ENCODE measurements at places on chromosomes 6 and 20. TPM values are rescaled to one million over a fixed set of nuclear protein-coding genes. Genes with fewer than 3 reads are reported as not detected.

The TCP11 gene
- not detected for total RNA-seq

The SLC32A1 gene
- not detected for total RNA-seq

The FKBP5 gene
- 83.2 TPM for total RNA-seq

The L3MBTL1 gene
- total RNA-seq, result 8.3 TPM

The C6orf163 gene
- total RNA-seq, result 1.3 TPM

The HFE gene
- total RNA-seq, result 0.91 TPM

The SENP6 gene
- 74.9 TPM for total RNA-seq

The ECHDC1 gene
- 46.5 TPM for total RNA-seq

The NMBR gene
- not detected for total RNA-seq

The PRKN gene
- total RNA-seq, result 0.14 TPM
